ENCODE measurements at places on chromosomes 4 and X.

DNA sequence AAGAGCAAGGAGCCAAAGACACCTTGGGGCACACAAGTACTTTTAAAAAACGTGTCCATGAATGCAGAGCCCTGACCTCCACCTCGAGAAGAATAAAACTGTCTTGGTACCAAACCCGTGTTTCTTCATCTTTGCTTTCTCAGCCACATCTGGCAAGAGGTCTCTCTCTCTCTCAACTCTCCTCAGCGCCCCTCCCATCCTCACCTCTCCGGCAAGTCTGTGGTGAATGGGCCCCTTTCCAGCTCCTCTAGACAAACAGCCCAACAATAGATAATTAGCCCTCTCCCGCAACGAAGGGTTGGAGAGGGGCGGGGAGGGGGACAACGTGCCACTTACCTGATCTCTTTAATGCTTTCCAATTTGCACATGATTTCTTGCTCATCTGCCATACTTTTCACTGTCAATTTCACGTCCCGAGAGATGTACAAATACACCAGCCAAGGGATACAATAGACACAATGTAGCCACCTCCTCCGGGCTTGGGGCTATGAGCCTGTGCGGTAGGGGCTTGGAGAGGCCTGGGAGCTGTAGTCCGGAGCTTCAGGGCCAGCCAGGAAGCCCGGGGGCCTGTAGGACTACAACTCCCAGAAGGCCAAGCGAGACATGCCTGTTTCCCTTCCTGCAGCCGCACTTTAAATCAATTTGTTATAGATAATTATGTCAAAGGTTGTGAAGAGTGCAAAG is at the start of gene ZC4H2:
Gene ZC4H2 (minus strand): TSS at position 462 of the 684 bp plus-strand sequence. CDS start 73 bp downstream, at position 389.
- peak; percentile 75 for DNase-seq

DNA sequence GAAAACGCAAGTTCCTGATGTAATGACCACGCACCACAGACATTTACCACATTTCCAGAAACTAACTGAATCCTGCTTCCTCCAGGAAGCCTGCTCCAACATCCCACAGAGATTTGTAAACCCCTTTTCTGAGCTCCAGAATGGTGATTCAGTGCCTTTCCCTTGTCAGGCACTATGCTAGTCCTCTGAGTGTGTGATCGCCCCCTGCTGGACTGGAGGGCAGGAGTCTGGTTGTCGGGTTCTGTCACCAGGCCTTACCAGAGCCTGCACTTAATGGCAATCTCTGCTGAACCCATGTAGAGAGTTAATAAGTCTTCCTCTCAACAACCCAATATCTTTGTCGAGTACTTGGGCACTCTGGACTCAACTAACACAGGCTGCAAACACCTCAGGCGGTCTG is 14.5 kb upstream of the KDM5C start:
- no peak for DNase-seq

DNA sequence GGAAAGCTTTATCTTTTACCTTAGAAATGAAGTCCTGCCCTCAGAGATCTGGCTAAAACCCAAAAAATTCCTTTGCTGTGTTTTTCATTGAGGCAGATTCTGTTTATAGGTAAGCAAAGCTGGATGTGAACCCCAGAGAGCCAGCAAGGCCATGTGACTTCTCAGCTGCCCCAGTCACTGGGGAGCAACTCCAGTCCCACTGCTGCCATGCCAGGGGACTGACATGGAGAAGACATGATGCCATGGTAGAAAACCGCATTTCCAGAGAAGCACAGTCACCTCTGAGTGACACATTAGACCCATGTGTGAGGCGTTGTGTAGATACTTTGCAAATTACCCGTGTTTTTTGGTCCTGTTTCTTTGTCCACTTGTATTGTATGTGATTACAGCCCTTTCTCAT is 45.4 kb downstream of the PTTG2 start:
- no peak for DNase-seq

DNA sequence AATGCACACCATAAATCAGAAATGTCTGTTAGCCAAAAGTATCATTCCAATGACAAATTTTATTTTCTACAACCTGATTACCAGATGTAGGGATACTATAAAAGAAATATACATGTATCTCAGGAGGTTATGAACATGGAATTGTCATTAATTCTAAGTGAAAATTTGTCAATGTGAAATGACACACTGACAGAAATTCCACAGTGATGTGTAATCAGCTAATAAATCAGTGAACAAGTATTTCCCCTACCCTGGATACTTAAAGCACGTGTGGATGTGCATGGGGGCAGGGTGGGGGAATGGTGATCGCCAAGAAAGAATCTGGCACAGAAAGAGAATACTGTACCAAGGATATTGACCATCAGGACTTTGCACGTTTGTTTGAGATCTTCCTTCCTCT is 123.6 kb downstream of the SH3RF1 start:
- DNase-seq: no peak

GRCh38 chr4:174483792-174484191 is 38.5 kb downstream of the HPGD start:
- DNase-seq: no peak

- DNase-seq: no peak
These were observed 325.2 kb downstream of the NR3C2 start for GRCh38 chr4:148116969-148117368.

- DNase-seq: no peak
These were observed 2.7 kb downstream of the ELOVL6 start for GRCh38 chr4:110195561-110196205.

GRCh38 chr4:79088946-79089691 is 149.9 kb upstream of the PAQR3 start:
- no peak for DNase-seq

GRCh38 chr4:11512871-11513270 is 84.2 kb upstream of the HS3ST1 start:
- no peak for DNase-seq

DNA sequence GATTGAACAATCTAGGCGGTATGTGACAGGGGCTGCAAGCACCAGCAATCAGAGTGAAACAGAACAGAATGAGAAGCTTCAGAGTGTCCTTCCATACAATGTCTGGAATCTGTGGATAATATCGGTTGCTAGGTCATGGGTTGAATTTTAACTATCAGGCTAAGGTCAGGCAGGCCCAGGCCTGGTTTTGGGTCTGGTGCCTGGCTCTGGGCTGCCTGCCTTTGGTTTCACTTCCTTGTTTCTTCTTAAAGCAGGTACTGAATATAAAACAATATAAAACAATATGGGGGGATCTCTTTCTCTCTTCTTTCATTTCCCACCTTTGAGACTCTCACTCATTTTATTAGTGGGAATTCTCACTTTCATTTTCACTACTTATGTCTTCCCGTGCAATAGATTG is 962.0 kb downstream of the CCSER1 start:
- no peak for DNase-seq

- DNase-seq: no peak
These were observed 270.7 kb downstream of the FBXW7 start for GRCh38 chr4:152265149-152265621.

DNA sequence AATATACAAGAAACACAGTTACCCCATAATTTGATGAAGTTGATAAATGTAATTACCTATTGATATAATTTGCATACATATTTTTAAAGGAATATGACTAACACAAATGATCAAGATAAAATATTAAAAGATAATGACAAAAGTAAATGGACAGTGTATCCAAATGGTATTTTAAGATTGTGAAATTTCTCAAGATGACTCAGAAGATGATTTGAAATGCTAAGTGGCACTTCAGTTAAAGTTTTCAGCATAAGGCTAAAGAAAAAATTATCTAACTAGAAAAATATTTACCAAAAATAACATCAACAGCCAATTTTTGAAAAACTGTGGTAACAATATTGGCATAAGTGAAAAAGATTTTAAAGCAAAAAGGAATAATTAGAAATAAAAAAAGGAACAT is 248.4 kb upstream of the NDST4 start:
- DNase-seq: no peak

DNA sequence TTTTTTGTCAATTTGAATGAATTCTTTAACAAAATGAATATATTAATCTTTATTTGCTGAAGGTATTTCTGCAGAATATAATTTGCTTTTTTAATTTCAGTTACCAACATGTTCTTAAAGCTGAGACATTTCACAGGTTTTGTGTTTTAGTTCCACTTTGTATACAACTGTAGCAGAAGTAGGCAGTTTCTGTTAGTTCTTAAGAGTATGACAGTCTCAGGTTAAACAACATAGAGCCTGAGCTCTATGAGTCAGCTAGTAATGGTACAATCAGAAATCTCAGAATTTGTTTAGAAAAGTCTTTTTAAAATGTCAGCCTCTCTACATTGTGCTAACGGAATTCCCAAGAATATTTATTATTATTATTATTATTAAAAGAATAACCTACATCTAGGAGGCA is 50.4 kb downstream of the GSTCD start:
- DNase-seq: no peak

DNA sequence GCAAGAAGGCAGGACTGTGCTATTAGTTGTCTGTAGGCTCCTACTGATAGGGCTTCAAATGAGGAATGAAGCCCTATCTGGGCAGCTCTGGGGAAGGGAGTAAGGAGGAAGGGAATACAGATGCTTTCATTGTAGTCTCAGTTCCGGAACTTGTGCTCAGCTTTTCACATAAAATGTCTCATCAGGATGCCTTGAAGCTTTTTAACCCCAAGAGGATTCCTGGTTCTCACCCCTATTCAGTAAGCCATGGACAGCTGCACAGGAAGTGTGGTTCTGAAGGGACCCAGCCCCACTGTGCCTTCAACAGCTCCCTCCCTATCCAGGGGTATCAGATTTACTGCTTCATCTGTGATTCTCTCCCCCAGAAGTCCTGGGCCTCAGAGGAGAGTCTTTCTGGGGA is 5.0 kb downstream of the ARMCX5 start:
- no peak for DNase-seq

DNA sequence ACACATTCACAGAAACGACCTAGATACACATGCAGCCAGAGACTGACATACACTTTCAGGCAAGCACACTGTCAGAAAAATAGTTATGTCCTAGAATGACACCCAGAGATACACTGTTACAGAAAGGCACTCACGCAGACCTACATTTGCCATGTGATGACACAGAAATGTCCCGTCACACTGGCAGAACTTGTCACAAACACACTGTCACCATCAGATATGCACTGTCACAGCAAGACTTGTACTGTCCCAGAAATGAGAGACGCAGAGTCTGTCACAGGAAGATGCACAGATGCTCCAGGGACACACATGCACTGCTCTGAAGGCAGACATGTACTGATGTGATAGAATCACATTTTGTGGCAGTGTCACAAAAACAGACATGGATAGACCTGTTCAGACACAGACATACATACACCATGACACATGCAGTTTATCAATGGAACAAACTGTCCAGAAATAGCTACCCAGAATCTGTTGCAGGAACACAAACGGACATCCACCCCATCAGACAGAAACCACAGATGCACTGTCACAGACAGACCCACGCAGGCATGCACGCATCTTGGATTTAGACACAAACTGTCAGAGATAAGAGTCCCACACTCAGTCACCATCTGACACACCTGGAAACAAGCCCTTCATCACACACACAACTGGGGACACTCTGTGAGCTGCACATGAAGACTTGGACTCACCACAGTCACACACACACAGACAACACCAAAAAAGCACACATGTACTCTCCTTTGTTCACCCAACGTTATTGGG is 1.3 kb upstream of the PIM2 start:
- no peak for DNase-seq

DNA sequence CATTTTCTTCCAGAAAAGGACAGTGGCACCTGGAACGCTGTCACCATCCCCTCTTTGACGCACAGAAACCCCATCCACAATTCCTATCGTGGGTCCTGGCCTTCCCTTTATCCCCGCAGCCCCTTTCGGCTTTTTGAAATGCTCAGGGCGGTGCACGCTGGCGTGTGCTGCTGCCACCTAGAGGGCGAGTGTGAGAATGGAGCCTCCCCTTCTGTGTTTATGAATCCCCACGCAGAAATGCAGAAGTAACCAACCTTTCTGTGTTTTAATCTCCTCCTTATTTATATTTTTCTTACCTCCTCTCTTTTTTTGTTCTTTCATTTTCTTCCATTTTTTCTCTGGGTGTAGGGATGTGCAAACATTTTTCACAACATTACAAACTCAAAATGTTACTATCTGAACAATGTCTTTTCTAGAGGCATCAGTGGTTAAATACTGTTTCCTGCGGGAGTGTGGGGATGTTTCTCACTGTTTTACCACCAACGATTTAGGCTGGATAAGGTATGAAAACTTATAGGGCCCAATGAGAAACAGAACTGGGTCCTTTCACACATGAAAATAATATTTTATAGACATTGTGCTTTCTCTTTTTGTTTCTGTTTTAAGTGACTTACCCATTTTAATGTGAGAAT is 50.0 kb downstream of the TMA16 start:
- peak; percentile 84 for DNase-seq

- no peak for DNase-seq
These were observed 84.4 kb downstream of the CFAP299 start for GRCh38 chr4:80419946-80420345.

DNA sequence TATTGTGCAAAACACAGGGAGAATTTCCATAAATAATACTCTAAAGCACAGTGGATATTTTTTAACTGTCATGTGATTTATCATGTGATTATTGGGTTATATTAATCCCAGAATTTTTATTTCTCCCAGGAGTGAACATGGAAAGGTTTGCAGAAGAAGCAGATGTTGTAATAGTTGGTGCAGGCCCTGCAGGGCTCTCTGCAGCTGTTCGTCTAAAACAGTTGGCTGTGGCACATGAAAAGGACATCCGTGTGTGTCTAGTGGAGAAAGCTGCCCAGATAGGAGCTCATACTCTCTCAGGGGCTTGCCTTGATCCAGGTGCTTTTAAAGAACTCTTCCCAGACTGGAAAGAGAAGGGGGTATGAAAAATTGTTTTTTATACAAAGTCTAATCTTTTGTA is 10.0 kb downstream of the ETFDH start:
- DNase-seq: no peak

DNA sequence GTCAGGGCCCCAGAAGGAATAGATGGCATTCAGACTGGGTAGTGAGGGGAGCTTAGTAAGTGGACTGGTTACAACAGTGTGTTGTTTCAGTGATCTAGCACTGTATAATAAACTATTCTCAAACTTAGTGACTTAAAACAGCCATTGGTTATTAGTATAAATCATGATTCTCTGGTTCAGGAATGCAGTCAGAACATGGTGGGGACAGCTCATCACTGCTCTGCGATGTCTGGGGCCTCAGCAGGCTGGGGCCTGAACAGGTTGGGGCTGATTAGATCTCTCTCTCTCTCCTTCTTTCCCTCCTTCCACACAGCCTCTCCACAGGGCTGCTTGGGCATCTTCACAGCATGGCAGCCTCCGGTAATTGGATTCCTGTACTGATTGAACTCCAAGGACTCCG is 160.4 kb downstream of the GATB start:
- DNase-seq: no peak
